NCI-H2081 treated with DMSO at 0.1 percent for 48 hours (cell line): ENCODE measurements at places on chromosomes 6 and 20.

- DNase-seq: no peak
Observed at GRCh38 chr6:9527679-9528286, 887.1 kb downstream of the TFAP2A start.

DNA sequence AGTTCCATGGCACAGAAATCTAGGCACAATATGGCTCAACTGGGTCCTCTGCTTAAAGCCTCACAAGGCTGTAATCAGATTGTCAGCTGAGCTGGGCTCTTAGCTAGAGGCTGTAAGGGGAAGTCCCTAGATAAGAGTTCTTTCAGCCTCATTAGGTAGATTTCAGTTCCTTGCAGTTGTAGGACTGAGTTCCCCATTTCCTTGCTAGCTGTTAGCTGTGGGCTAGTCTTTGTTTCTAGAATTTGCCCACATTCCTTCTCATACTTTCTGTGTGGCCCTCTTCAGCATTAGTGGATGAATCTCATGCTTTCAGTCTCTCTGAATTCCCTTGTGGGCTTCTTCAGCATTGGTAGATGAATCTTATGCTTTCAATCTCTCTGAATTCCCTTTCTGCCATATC is 71.0 kb upstream of the MRAP2 start:
- no peak for DNase-seq

DNA sequence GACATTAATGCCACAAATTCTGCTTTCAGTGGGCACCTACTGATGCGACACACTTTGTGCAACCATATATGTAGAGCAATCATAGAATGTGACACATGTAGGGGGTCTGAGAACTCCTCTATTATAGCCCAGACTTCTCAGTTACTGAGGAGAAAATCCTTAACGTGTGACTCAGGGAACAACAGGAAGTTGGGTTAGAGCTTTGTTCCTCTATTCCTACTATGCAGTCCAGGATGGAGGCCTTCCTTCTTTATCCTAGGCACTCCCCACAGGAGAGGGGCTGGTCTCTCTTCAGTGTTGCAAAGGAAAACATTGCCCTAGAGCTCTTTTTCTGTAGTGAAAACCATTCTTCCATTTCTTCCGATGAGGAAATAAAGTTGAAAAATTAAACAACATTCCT is 39.6 kb upstream of the RCAN2 start:
- no peak for DNase-seq

DNA sequence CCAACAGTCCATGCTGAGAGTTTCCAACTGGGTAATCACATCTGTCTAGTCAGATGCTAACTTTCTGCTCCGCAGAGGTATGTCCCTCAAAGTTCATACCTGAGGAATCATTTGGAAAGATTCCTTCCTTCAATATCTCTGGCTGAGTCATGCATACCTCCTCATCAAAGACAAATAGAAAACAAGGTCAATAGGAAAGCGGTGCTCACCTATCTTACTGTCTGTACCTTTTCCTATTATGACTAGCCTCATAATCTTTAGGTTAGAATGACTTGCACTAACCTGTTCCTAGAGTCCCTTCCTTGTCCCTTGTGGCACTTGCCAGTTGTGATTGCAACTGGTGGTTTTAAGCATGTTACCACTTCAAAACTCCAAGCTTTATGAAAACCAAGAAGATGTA is 78.2 kb upstream of the PTPRK start:
- no peak for DNase-seq

DNA sequence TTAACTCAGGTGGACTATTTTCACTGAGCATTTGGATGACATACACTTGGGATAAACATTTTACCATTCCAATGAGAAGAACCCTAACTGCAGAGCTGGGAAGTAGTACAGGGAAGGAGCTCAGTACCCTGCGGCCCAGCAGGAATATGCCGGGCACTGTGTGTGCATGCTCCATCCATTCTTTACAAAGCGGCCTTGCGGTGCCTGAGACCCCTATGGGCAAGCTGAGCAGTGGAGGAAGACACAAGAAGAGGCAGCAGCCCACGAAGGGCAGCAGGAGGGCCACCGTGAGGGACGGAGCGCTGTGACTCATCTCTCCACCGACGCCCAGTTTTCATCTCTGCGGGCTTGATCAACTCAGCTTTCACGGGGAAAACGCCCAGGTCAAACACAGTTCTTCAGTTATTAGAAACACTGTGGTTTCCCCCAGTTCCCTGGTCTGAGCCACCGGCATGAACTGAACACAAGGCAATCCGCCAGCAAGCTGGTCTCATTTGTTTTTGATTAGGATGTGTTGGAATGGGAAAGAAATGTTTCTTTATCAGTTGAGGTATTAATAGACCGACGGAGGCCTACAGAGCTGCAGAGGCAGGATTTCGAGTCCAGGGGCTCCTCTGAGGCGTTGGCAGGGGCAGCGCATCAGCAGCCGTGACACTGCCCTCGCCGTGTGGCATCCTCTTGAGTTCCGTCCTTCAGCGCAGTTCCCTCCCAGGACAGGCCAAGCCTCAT is 44.9 kb downstream of the IRF4 start:
- DNase-seq: no peak

DNA sequence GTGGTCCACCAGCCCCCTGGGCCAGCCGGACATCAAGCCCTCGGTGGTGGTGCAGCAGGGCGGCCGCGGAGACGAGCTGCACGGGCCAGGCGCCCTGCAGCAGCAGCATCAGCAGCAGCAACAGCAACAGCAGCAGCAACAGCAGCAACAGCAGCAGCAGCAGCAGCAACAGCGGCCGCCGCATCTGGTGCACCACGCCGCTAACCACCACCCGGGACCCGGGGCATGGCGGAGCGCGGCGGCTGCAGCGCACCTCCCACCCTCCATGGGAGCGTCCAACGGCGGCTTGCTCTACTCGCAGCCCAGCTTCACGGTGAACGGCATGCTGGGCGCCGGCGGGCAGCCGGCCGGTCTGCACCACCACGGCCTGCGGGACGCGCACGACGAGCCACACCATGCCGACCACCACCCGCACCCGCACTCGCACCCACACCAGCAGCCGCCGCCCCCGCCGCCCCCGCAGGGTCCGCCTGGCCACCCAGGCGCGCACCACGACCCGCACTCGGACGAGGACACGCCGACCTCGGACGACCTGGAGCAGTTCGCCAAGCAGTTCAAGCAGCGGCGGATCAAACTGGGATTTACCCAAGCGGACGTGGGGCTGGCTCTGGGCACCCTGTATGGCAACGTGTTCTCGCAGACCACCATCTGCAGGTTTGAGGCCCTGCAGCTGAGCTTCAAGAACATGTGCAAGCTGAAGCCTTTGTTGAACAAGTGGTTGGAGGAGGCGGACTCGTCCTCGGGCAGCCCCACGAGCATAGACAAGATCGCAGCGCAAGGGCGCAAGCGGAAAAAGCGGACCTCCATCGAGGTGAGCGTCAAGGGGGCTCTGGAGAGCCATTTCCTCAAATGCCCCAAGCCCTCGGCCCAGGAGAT is 1.0 kb downstream of the POU3F2 start:
- DNase-seq: no peak

GRCh38 chr6:39906318-39906761 is 27.9 kb downstream of the MOCS1 start:
- no peak for DNase-seq

- no peak for DNase-seq
Observed at GRCh38 chr20:13654463-13655023, 15.8 kb upstream of the TASP1 start.

GRCh38 chr6:167750956-167751358 is 75.8 kb upstream of the AFDN start:
- DNase-seq: no peak

DNA sequence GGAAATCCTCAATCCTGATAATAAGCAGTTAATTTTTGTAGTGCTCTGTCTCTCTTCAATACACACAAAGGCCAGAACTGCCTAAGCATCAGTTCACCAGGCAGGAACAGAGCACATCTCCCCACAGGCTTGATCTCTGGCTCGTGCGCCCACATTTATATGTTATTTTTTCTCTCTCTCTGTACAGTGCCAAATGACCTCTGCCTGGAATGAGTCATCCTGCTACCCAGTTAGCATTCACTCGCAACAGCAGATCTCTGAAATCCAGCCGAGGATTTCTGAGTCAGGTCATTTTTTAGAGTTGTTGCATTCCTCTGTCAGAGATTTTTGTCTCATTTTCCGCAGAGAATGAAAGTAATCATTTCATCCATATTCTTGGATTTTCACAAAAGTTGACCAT is 107.1 kb downstream of the COL12A1 start:
- DNase-seq: no peak

GRCh38 chr6:70415660-70416059 is 2.4 kb downstream of the FAM135A start:
- DNase-seq: no peak
